Progenitor cell of endocrine pancreas (in vitro differentiated cells): ENCODE measurements at places on chromosomes 7 and 10. TPM values are rescaled to one million over a fixed set of nuclear protein-coding genes. Genes with fewer than 3 reads are reported as not detected.

- H3K4me1 ChIP-seq = no peaks in the 10 kb centered on the region
- no peak overlapping the region for H3K4me3 ChIP-seq
- DNase-seq = no peak
- H3K36me3 ChIP-seq = no peaks in the 10 kb centered on the region
Observed at GRCh38 chr10:130195746-130196294, 59.6 kb downstream of the GLRX3 start.

DNA sequence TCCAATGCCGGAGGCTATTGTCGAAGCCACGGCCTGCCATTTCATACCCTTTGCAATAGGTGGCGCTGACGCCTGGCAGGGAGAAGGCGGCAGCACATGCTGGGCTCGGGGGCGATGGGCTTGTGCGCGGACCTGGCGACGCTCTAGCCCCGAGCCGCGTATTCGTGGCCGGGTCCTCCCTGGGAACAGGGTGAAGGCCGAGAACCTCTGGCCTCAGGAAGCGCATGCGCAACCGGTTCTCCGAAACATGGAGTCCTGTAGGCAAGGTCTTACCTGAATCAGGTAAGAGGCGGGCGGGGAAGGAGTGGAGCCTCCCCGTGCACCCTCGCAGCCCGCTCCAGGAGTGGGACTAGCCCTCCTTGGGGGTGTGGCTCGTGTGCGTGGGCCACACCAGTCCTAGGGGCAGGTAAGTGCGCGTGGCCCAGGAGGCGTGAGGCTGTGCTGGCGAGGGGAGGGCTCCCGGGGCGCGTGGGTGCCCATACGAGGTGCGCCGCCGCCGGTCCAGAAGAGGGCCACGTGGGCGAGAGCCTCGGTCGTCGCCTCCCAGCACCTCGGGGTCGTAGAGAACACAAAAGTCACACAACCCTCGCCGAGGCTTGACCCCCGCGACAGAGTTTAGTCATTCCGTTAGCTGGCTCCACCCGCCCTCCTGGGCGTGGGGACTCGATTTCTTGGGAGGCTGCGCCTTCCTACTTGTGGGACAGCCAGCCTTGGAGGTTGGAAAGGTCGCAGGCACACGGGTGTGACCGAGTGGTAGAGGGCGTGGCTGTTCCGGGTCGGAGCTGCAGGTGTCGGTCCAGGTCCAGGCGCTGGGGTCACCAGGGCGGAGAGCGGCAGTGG is 5.6 kb upstream of the MEST start:
- H3K36me3 ChIP-seq = peaks cover 26% of the 10 kb centered on the region
- H3K27me3 ChIP-seq = no peaks in the 10 kb centered on the region
- H3K27ac ChIP-seq = peak overlapping the region; percentile 94
- peak overlapping the region; percentile 84 for H3K4me3 ChIP-seq
- DNase-seq = peak; percentile 74

- H3K4me1 ChIP-seq = no peaks in the 10 kb centered on the region
- no peak overlapping the region for H3K4me3 ChIP-seq
- H3K27ac ChIP-seq = peak overlapping the region; percentile 31
- H3K36me3 ChIP-seq = peaks cover 29% of the 10 kb centered on the region
- H3K27me3 ChIP-seq = no peaks in the 10 kb centered on the region
- no peak for DNase-seq
Observed at GRCh38 chr10:72186258-72186981, 29.4 kb upstream of the ANAPC16 start.

DNA sequence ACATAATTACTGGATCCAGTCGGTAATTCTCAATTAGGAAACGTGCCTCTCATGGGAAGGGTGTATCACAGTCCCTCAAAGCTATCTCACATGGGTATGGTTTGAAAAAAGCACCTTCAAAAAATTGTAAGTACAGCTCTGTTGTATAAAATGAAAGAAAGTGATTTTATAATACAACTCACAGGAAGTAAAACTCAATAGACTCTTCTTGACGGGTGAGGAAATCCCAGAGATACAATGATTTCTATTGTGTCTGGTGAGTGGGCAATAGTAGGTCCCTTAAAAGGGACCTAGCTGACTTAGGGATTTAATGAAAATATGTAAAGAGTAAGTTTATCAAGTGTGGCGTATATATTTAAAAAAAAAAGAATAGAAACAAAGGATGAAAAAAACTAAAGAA is 27.0 kb downstream of the TASOR2 start:
- no peaks in the 10 kb centered on the region for H3K36me3 ChIP-seq
- no peaks in the 10 kb centered on the region for H3K4me1 ChIP-seq
- no peaks in the 10 kb centered on the region for H3K27me3 ChIP-seq
- DNase-seq = no peak

- H3K27me3 ChIP-seq = no peaks in the 10 kb centered on the region
- no peaks in the 10 kb centered on the region for H3K4me1 ChIP-seq
- peak overlapping the region; percentile 56 for H3K27ac ChIP-seq
- H3K36me3 ChIP-seq = no peaks in the 10 kb centered on the region
Observed at GRCh38 chr10:15295537-15296325, 75.4 kb downstream of the FAM171A1 start.

DNA sequence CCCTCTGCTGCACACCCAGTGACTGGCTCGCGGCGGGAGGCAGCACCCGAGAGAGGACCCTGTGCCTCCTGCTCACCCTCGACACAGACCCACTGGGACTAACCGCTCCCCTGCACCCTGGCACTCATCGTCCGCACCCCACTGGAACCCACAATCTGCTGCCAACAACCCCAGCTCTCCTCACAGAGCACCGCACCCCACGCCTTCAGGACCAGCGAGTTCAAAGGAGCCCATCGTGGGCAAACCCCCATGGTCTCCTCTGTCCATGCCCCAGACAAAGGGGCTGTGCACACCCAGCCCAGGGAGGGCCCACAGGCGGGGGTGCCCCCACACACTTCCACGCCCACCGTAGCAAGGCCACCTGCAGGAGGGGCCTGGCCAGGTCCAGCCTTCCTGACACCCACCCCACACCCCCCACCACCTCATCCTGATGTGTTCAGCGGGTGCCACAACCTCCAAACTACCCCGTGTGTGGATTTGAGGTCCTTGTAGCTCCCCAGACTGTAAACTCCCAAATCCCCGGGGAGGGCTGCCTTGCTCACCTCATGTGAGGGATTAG is 14.0 kb downstream of the RASGEF1A start:
- H3K4me3 ChIP-seq = no peak overlapping the region
- no peaks in the 10 kb centered on the region for H3K4me1 ChIP-seq
- H3K27me3 ChIP-seq = peaks cover 4% of the 10 kb centered on the region
- no peaks in the 10 kb centered on the region for H3K36me3 ChIP-seq
- H3K27ac ChIP-seq = peak overlapping the region; percentile 69

DNA sequence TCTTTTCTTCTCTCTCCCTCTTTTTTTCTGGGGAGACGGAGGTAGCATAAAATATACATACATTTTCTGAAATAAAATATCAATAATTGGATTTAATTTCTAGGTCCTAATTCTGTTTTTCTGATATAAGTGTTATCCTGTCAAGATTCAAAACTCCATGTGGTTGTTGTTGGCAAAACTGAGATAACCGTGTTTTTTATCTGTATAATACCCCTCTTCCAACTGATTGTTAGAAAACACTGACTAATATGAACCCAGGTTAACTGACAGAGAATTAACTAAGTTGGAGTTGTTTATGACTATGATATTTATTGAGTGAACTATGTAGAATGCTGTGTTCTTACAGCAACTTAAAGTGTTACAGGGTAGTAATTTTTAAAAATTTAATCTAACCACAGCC is 236.5 kb upstream of the KAT6B start:
- no peak for DNase-seq
- H3K4me1 ChIP-seq = peaks cover 49% of the 10 kb centered on the region

DNA sequence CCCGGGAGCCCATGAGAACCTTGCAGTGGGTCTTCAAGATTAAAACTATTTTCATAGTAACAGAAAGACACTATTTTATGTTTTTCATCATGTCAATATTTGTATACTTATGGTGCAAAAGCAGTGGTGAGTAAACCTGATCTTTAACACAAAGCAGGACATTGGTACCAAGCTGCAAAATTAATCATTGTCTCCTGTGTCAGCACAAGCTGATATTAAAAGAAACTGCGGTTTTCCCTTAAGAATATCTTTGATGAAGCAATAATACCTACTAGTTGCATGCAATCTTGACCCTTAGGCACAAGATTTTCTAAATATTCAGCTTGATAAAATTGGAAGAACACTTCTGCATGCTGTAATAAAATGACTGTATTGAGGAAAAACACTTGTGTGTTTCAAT is 121.7 kb downstream of the MDFIC start:
- no peaks in the 10 kb centered on the region for H3K27me3 ChIP-seq
- DNase-seq = no peak
- H3K36me3 ChIP-seq = no peaks in the 10 kb centered on the region
- H3K4me1 ChIP-seq = peaks cover 3% of the 10 kb centered on the region

DNA sequence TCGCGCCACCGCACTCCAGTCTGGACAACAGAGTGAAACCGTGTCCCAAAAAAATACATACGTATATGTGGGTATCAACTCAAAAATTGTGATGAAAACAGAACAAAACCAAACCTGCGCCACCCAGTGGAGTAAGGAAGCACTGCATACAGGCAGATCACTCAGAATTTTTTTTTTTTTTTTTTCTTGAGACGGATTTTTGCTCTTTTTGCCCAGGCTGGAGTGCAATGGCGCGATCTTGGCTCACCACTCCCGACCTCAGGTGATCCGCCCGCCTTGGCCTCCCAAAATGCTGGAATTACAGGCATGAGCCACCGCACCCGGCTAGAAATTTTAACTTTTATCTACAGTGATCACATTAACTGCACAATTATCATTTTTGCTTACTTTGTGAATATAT is 9.1 kb upstream of the TMEM236 start:
- no peak overlapping the region for H3K4me3 ChIP-seq
- peak; percentile 27 for DNase-seq
- H3K4me1 ChIP-seq = peaks cover 3% of the 10 kb centered on the region
- H3K27ac ChIP-seq = no peak overlapping the region
- H3K36me3 ChIP-seq = no peaks in the 10 kb centered on the region

GRCh38 chr7:108360058-108360800 is 96.0 kb downstream of the NRCAM start:
- H3K36me3 ChIP-seq = peaks cover 1% of the 10 kb centered on the region
- no peak overlapping the region for H3K4me3 ChIP-seq
- no peaks in the 10 kb centered on the region for H3K27me3 ChIP-seq
- H3K4me1 ChIP-seq = peaks cover 28% of the 10 kb centered on the region

- no peak overlapping the region for H3K27ac ChIP-seq
- no peaks in the 10 kb centered on the region for H3K36me3 ChIP-seq
- no peak for DNase-seq
Observed at GRCh38 chr7:142030848-142031247, 35.2 kb downstream of the MGAM start.

- H3K36me3 ChIP-seq = no peaks in the 10 kb centered on the region
- peaks cover 38% of the 10 kb centered on the region for H3K27me3 ChIP-seq
- no peak overlapping the region for H3K4me3 ChIP-seq
Observed at GRCh38 chr10:100890141-100890672, 22.6 kb upstream of the SLF2 start.

DNA sequence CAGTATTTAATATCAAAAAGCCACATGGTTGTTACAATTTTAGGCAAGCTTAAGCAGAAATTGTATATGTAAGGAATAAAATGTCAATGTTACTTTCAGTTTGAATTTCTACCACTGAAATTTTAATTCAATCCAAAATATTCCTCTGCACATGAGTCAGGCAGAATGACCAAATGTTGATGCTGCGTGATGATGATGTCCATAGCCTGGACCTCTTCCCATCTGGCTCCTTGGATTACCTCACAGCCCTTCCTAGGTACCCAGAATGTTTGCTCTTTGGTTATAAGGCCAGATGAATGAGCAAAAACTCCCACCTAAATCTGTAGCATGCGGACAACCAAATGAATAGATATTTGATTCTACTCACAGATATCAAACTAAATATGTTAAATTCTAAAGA is 258.3 kb upstream of the IMMP2L start:
- no peaks in the 10 kb centered on the region for H3K27me3 ChIP-seq
- H3K4me1 ChIP-seq = peaks cover 13% of the 10 kb centered on the region
- no peak overlapping the region for H3K4me3 ChIP-seq
- peaks cover 5% of the 10 kb centered on the region for H3K36me3 ChIP-seq
- H3K27ac ChIP-seq = no peak overlapping the region
- no peak for DNase-seq

GRCh38 chr10:19993714-19994315 is 177.6 kb downstream of the PLXDC2 start:
- H3K4me3 ChIP-seq = no peak overlapping the region
- peaks cover 5% of the 10 kb centered on the region for H3K36me3 ChIP-seq
- no peaks in the 10 kb centered on the region for H3K27me3 ChIP-seq
- H3K4me1 ChIP-seq = peaks cover 13% of the 10 kb centered on the region

GRCh38 chr10:80589726-80590373 is 52.1 kb downstream of the SH2D4B start:
- H3K27ac ChIP-seq = no peak overlapping the region
- H3K36me3 ChIP-seq = peaks cover 1% of the 10 kb centered on the region
- DNase-seq = no peak
- no peak overlapping the region for H3K4me3 ChIP-seq
- no peaks in the 10 kb centered on the region for H3K27me3 ChIP-seq

DNA sequence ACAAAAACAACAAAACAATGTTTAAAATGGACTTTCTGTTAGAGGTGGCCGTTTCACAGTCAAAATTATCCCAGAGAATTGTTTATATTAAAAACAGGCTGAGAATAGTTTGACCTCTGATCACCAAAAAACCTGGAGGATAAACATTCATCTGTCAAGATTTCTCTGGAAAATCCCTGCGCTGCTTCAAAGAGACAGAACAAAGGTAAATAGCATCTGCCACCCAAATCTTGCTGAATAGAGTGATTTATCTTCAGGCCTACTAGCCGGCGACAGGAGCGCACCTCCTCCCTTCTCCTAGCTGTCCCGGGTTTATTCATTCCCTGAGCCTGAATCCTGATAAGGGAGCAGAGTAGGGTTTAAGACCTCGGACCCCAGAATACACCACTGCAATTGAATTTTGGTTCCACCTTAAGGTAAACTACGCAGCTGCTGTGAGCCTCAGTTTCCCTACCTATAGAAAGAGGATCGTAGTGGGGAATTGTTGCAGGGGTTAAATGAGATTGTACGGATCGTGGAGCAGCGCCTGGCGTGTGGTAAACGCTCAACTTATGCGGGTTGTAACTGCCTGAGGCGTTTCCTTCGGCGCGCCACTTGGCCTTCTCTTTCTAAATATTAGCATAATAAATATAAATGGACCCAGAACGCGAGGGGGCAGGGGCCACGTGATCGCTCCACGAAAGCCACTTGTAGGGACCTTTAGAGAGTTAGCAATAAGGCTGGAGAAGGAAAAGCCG is 498 bp upstream of the ST7 start:
- H3K4me1 ChIP-seq = peaks cover 19% of the 10 kb centered on the region
- H3K36me3 ChIP-seq = peaks cover 2% of the 10 kb centered on the region
- peak overlapping the region; percentile 84 for H3K4me3 ChIP-seq
- H3K27ac ChIP-seq = peak overlapping the region; percentile 98

DNA sequence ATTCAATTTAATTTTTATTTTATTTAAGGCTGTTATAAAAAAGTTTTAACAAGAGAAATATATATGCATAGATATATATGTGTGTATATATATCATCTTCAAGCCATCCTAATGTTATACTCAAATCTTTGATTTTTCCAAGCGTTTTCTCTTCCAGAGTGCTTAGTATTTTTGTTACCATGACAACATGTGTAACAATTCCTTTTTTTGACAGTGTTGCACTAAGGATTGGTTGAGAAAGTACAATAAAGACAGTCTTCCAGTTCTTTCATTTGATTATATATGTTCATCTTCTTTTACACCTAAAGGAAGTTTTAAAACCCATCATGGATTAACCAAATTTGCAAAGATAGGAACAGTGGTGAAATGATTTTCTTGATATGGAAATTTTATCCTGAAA is 171.7 kb downstream of the KLF6 start:
- H3K27ac ChIP-seq = no peak overlapping the region
- no peaks in the 10 kb centered on the region for H3K4me1 ChIP-seq
- no peak for DNase-seq
- no peaks in the 10 kb centered on the region for H3K27me3 ChIP-seq
- H3K36me3 ChIP-seq = no peaks in the 10 kb centered on the region

KLHL7 gene
- 64.2 and 68.9 TPM in 2 replicates for total RNA-seq

SEMA4G gene
- total RNA-seq = 57.1 and 62.3 TPM in 2 replicates

C10orf53 gene
- total RNA-seq = not detected in 2 replicates
